Activated CD4-positive, alpha-beta T cell treated with anti-CD3 and anti-CD28 coated beads for 24 hours (primary cell): ENCODE measurements at places on chromosomes 5 and 9.

- DNase-seq, result no peak
Measured at GRCh38 chr5:61702784-61703183, 370.7 kb downstream of the ZSWIM6 start.

- no peak for DNase-seq
Measured at GRCh38 chr5:82772281-82772680, 304.9 kb downstream of the TMEM167A start.

DNA sequence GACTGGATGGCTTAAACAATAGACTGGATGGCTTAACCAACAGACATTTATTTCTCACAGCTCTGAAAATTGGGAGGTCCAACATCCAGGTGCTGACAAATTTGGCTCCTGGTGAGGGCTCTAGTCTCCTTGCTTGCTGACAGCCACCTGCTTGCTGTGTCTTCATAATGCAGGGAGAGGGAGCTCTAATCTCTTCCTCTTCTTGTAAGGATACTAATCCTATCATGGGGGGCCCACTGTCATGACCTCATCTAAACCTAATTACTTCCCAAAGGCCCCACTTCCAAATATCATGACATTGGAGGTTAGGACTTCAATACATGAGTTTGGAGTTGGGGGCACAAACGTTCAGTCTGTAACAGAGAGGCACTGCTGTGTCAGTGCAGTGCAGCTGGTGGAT, 26.4 kb downstream of the FOXD1 start:
- no peak for DNase-seq

- DNase-seq, result no peak
Measured at GRCh38 chr9:15485836-15486666, 24.7 kb downstream of the PSIP1 start.
